ENCODE measurements at places on chromosomes 11 and 22.

GRCh38 chr22:19776433-19777031 is 16.0 kb downstream of the TBX1 start:
- DNase-seq = no peak

GRCh38 chr11:79342236-79342635 is 98.6 kb downstream of the TENM4 start:
- no peak for DNase-seq

DNA sequence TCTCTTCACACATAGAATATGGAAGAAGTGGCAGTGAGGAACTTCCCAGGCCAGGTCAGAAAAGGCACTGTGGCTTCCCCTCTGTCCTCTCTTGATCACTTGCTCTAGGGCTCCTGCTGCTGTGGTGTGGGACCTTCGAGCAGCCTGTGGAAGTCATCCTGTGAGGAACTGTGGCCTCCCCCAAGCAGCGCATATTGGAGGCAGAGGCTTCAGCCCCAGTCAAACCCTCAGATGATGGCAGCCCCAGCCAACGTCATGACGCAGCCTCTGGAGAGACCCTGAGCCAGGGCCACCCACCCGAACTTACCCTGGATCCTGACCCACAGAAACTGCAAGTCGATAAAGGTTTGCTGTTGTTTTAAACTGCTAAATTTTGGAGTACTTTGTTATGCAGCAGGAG is 444.9 kb downstream of the TBC1D22A start:
- DNase-seq = no peak

- no peak for DNase-seq
Observed at GRCh38 chr11:116239247-116239646, 533.5 kb downstream of the BUD13 start.

- DNase-seq = no peak
Observed at GRCh38 chr11:34445956-34446355, 7.2 kb downstream of the CAT start.

GRCh38 chr11:122649116-122649515 is 6.4 kb upstream of the UBASH3B start:
- no peak for DNase-seq

DNA sequence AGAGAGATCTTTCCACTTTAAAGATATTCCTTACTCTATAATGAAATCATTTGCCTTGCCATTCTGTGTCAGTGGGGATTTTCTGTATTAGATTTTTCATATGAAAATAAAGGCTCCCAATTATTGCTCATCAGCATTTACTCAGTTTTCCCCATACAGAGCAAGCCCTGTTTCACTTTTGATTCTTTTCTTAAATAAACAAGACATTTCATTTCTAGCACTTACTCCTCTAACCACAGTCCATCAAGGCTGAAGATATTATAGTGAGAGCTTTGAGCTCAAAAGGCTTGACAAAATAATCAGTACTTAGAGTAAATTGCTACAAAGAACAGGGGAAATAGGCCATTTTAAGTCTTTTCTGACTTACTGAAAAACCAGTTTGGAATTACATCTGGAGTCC is 385.1 kb downstream of the LRRC4C start:
- no peak for DNase-seq

DNA sequence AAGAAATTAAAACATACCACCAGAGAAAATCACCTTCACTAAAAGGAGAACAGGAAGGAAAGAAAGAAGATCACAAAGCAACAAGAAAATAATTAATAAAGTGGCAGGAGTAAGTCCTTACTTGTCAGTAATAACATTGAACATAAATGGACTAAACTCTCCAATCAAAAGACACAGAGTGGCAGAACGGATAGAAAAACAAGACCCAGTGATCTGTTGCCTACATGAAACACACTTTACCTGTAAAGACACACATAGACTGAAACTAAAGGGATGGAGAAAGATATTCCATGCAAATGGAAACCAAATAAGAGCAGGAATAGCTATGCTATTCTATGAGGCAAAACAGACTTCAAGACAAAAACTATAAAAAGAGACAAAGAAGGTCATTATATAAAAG is 25.9 kb downstream of the PLA2G6 start:
- DNase-seq = no peak

GRCh38 chr11:103035791-103036434 is 56.0 kb downstream of the DCUN1D5 start:
- DNase-seq = peak; percentile 40

DNA sequence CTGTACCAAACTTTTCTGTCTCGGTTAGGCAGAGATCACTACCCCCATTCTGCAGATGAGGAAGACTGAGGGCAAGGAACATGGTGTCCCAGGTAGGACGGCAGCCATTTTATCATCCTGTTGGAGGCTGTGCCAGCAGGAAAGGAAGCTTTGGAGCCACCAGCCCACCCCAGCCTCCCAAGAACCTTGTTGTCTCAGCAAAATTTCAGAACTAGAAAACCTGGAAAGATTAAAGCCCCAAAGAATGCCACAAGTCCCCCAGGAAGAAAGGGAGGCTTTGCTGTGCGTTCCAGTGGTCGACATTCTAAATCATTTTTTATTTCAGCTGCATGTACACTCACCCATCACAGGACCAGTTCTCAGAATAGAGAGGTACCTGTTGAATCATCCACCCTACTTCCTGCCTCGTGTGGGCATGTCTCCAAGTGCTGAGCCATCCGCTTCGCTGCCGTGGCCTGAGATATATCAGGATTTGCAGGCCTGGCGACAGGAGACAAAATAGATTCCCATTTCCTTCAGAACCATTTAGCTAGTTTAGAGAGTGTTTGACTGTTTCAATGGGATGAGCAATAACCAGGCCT is 13.0 kb upstream of the EIF3D start:
- DNase-seq = no peak

- peak; percentile 61 for DNase-seq
Observed at GRCh38 chr11:27234043-27234668, 128.9 kb downstream of the CCDC34 start.

- DNase-seq = no peak
Observed at GRCh38 chr22:39315389-39315788, 4.0 kb downstream of the RPL3 start.

- no peak for DNase-seq
Observed at GRCh38 chr11:76700177-76701100, 29.9 kb upstream of the LRRC32 start.

- no peak for DNase-seq
Observed at GRCh38 chr11:8693555-8693954, 11.0 kb downstream of the RPL27A start.

DNA sequence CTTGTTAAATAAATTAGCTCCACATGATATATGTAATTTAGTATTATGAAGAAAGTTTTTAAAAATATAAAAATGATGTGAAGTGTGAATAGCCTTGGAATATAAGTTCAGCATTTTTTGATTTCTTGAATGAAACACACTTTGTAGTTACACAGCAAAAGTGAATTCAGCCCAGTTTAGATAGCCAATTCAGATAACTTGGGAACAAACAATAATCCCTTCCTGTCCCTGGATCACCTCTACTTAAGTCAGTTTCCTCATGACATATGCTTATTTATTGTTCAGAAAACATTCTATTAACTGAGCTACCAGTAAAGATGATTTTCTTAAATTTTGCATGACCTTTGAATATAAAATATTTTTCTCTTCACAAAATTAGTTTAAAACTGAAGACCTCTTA is 107.4 kb downstream of the PGR start:
- DNase-seq = no peak

- no peak for DNase-seq
Observed at GRCh38 chr11:88421530-88421929, 84.0 kb upstream of the CTSC start.

All from NCI-H345 (cell line).